Activated naive CD8-positive, alpha-beta T cell treated with anti-CD3 and anti-CD28 coated beads for 36 hours (primary cell): ENCODE measurements at places on chromosomes 5 and 9.

- DNase-seq, result no peak
- H3K4me3 ChIP-seq, result no peak overlapping the region
- H3K4me1 ChIP-seq, result peaks cover 14% of the 10 kb centered on the region
- H3K36me3 ChIP-seq, result no peaks in the 10 kb centered on the region
- H3K27ac ChIP-seq, result no peak overlapping the region
These were observed 33.8 kb downstream of the ERGIC1 start for GRCh38 chr5:172867761-172868435.

GRCh38 chr9:99050924-99051323 is 54.0 kb upstream of the TGFBR1 start:
- peaks cover 23% of the 10 kb centered on the region for H3K4me1 ChIP-seq
- no peak overlapping the region for H3K27ac ChIP-seq
- H3K36me3 ChIP-seq, result no peaks in the 10 kb centered on the region
- peaks cover 5% of the 10 kb centered on the region for H3K27me3 ChIP-seq

DNA sequence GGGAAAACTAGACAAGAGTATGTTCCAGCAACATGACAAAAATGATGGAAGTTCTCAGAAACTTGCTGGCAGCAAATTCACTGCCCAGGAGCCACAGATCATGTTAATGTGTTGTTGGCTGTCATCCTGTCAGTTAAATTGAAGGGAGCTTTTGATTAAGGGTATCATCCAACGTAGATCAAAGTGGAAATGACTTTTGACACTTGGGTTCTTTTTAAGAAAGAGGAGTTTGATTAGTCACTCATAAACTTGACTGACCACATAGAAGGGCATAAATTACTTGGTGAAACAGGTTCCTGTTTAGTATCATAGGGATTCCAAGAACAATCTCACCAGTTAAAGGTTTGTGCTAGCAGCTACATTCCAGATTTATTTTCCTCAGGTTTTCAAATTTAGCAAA is 288.7 kb downstream of the CSNK1G3 start:
- no peaks in the 10 kb centered on the region for H3K36me3 ChIP-seq
- H3K4me1 ChIP-seq, result no peaks in the 10 kb centered on the region
- DNase-seq, result no peak
- H3K4me3 ChIP-seq, result no peak overlapping the region
- no peak overlapping the region for H3K27ac ChIP-seq

DNA sequence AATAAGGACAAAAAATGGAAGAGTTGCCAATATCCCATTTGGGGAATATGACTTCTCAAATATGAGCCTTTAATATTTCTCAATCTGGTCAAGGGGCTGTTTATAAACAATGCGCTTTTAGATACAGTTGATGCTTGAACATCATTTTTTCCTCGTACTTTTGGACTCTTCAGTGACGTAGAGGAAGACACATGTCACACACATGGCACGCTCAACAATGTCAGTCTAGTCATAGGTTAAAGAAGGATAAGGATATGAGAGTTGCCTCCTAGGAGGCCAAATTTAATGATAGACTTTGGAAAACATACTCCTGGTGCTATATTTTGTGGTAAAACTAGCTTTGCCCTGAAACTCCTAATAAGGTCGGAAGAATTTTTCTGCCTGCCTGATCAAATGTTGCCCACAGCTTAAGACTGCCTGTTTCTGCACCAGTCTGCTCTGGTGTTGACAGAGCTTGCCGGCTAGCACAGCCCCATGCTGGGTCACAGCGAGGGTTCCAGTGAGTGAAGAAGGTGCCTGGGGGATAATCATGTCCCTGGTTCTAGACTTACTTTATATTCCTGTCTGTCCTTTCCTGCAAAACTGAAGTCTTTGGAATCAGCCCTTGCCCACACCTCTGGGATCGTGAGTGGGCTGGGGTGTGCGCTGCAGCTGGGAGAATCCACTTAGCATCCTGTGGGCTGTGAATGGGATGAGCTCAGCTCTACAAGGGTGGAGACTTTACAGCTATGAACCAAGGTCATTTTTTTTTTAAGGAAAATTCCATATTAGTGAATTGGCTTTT is 230.8 kb upstream of the IRX4 start:
- H3K4me3 ChIP-seq, result no peak overlapping the region
- no peak overlapping the region for H3K27ac ChIP-seq
- no peaks in the 10 kb centered on the region for H3K4me1 ChIP-seq
- no peaks in the 10 kb centered on the region for H3K27me3 ChIP-seq
